HT-29 (cell line): ENCODE measurements at places on chromosomes 3 and 15. TPM values are rescaled to one million over a fixed set of nuclear protein-coding genes. Genes with fewer than 3 reads are reported as not detected.

- no peak for DNase-seq
These were observed 49.0 kb upstream of the DCLK3 start for GRCh38 chr3:36813305-36813704.

- no peak for DNase-seq
These were observed 34.7 kb downstream of the MYO5A start for GRCh38 chr15:52493968-52494367.

DNA sequence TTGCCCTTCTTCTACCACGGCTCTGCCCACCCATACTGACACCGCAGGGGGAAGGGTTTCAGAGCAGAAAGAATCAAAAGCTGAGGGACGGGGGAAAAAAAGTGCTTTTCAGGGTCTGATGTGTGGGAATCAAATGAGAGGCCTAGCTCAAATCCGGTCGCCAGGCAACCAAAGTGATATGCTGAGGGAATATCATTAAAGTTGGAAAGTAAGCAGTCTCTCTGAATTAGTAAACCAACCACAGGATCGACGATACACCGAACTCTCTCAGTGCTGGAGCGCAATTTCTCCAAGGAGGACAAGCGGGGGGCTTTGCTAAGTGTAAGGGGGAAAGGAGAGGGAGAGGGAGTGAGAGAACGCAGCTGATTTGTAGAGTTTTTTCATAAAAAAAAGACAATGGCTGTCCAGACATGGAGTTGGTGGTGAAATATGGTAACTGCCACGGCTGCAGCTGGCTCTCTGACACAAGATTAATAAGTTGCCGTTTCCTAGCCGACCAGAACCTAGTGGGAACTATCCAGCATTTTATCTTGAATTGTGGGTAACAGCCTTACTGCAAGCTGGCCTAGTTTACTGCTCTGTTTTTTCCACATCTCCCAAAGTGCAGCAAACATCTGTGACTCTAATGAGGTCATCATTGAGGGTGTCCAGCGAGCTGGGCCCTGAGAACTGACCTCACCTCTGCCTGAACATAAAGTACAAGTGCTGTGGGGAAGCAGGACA, 530.2 kb downstream of the SOX2 start:
- DNase-seq, result no peak

GRCh38 chr15:72751751-72752455, 31.7 kb downstream of the ADPGK start:
- DNase-seq, result no peak

DNA sequence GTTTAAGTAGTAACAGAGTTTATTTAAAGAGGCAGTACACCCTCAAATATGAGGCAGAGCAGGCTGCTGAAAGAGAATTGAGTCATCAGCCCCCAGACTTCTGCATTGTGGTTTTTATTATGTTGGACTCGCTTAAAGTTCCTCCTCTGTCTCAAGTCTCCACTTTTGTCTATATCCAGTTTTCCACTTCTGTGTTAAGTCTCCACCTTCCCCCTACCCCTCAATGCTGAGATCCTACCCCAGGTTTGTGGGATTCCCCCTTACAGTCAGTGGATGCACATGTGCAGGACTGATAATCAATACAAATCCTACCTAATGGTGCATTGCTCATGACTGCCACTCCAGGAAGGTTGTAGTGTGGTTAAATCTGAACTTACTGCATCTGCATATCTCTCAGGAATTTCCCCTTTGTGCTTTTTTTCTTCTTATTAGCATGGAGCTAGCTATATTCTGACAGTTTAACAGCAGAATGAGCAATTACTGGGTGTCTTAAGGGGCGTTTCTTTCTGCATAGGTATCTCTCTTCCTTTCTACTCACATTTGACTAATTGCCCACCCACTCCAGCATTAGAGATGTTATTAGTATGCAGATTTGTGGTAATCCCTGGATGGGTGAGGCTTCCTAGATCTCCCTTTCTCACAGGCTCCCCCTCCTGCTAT, 11.9 kb upstream of the CD200R1L start:
- peak; percentile 14 for DNase-seq

GRCh38 chr15:52714968-52715367, 35.8 kb upstream of the ATOSA start:
- DNase-seq, result no peak

- no peak for DNase-seq
These were observed 24.3 kb upstream of the GPR171 start for GRCh38 chr3:151227266-151227806.

- DNase-seq, result no peak
These were observed 9.1 kb upstream of the FEM1B start for GRCh38 chr15:68268405-68268804.

DNA sequence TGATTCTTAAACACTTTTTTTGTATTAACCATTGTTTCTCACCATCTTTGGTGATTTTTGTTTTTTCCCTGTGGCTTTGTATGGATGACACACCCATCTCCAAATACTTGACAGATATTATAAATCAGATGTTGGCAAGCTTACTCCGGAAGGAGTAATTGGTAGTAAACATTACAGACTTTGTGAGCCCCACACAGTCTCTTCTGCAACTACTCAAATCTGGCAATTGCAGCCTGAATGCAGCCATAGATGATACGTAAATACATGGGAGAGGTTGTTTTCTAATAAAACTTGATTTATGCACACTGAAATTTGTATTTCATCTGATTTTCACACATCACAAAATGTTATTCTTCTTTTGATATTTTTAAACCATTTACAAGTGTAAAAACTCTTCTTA, 331.5 kb downstream of the ARPP21 start:
- DNase-seq, result no peak

GRCh38 chr3:81277853-81278252, 483.6 kb downstream of the GBE1 start:
- no peak for DNase-seq

DNA sequence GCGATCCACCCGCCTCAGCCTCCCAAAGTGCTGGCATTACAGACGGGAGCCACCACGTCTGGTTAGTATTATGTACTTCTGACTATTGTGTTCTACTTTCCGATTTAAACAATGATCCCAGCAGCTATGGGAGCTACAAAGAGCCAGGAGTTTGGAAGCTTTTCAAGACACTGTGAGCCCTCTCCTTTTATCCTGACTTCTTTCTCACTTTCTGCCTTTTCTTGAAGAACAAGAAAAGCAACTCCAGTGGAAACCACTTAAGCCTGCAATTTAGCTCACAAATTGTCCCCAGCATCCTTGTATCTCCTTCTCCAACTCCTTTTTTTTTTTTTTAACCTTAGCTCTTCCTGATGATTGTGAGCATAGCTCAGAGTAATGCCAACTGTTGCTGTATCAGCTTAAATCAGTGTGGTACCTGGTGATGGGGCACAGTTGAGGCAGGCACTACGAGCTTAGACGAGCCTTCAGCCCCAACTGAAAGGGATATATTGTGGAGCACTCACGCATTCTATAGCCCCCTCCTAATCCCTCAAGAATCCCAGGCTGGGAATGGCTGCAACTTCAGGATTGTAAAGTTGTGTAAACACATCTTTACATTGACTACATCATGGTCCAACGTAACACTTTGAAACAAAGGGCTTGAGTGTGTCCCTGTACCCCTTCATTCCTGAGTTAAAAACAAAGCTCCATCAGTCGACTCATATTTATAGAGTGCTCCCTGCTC, 677.0 kb downstream of the FHIT start:
- DNase-seq, result no peak

DNA sequence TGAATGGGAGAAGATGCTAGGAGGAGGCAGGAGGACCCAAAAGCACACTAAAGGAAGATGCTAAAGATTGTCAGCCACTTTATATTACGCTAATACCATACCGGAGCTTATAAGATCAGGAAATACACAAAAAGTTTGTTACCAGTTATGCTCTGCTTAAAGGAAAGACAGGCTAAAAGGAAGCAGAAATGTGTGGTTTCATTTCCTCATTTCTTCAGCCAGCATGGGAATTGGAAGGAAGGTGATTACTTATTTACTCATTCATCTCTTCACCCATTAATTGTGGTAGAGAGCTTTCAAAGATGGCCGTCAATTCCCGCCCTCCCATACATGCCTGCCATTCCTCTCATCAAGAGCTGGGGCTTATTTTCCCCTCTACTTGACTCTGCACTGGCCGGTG, 26.7 kb upstream of the TMEM158 start:
- DNase-seq, result no peak

DNA sequence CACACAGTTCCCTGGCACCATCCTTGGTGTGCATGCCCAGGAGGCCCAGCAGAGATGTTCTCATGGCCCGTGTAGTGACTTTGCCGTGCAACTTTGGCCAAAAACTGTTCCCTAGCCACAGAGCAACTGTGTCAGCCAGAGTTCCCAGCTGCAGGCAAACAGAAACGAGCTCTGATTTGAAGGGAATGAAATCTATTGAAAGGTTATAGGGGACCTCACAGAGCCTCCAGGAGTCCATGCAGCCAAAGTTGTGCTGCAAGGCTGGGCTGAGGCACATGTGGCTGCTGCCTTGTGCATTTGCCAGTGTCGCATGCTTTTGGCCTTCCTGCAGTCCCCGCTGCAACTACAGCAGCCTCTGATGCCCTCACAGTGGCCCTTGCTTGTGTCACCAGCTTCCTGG, 70.5 kb downstream of the PLXNA1 start:
- no peak for DNase-seq

- DNase-seq, result no peak
These were observed 52.2 kb upstream of the RBSN start for GRCh38 chr3:15151166-15151565.

GRCh38 chr3:45412763-45413162, 24.4 kb downstream of the LARS2 start:
- DNase-seq, result no peak

DNA sequence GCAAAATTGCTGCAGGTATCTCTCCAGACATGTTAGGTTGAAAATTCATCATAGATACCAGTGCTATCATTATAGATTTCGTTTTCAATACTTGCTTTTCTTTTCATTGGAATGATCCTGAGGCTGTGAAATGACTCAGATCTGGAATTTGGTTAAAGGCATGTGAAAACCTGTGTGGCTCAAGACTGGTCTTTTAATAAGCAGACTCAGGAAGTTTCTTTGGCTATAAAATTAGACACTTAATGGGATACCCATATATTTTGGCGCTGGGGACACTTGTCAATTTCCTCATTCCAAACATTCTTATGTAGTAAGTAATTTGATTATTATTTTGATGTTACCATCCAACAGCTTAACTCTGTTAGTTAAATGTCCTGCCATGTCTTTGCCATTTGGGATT, 1041.1 kb upstream of the GBE1 start:
- no peak for DNase-seq

DNA sequence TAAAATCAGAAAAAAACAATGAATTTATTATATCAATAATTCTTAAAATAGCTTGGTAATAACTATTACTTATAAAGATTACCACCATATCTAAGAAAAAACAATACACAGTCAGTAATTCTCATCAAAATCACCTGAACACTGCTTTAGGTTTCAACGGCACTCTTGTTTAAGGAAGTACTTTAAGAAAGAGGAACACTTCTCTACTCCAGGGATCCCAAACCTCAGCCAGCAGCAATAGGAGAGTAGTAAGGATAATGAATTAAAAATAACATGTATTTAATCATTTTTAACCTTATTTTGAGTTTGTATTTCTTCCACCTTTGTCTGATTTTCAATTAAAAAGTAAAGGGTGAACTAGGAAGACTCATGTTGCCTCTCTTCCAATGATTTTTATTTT, 494.0 kb upstream of the NR2F2 start:
- DNase-seq, result no peak

GRCh38 chr3:23206366-23206765, 3.2 kb downstream of the UBE2E2 start:
- DNase-seq, result no peak

DNA sequence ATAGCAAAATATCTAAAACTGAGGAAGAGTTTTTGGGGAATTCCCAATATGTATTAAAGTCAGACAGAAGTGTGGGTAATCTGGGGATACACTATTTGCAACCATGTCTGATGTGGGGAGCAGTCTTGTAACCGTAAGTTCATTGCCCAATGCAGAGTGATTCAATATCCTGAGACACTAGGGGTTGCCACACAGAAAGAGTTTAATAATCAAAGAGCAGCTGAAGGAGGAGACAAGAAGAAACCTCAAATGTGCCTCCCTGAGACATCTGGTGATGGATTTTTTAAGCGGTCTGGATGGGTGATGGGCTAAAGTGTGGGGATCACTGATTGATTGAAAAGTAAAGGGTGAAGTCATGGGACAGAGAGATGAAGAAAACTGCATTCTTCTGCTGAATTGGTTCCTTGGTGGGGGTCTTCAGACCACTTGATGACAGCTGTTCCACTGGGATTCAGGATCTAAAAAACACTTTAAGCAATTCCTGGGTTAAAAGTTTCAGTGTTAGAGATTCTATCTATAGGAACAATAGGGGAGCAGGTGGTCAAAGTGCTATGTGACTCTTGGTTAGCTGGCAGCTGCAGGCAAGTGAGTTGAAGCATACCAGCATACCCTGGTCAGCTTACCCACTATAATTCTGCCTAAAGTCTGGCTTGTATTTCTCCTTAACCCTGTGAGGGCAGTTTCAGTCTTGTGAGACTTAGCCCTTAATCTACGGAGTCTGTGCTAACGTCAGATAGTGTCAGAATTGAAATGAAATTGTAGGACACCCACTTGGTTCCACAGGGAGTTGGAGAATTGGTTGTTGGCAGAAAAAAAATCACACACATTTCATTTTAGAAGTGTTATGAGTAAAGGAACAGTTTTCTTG, 425.9 kb upstream of the TGFBR2 start:
- no peak for DNase-seq

- DNase-seq, result no peak
These were observed 27.2 kb upstream of the PLSCR4 start for GRCh38 chr3:146277953-146278631.

GRCh38 chr3:183265834-183266417, 12.9 kb downstream of the B3GNT5 start:
- peak; percentile 72 for DNase-seq

DNA sequence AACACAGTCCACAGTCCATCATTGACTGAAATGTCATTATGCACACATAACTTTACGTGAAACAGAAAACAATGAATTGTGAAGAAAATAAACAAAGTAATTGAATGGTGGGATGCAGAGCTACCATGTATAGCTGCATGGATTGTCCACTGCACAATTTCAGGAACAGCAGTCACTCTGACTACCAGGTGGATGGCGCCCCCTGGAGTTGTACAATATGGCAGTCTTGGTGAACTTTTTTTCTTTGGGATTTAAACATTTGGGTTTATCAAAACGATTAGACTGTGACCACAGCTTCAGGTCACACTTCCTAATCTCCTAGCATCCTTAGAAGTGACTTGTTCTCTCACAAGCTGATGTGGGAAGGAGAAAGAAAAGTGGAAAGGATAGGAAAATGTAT, 48.9 kb upstream of the TCF12 start:
- peak; percentile 57 for DNase-seq

GRCh38 chr3:47605652-47606051, 27.0 kb upstream of the CSPG5 start:
- no peak for DNase-seq

Gene COL8A1
- total RNA-seq, result 0.13 TPM in 1 of 2 replicates, not detected in the other

Gene NR2E3
- 0.13 and 0.46 TPM in 2 replicates for total RNA-seq

Gene APOD
- total RNA-seq, result 0.58 and 0.91 TPM in 2 replicates

Gene MEGF11
- total RNA-seq, result 0.51 TPM in 1 of 2 replicates, not detected in the other

Gene TM4SF4
- total RNA-seq, result 903 and 981 TPM in 2 replicates

Gene MORC1
- not detected in 2 replicates for total RNA-seq

Gene TPRG1
- total RNA-seq, result 0.21 TPM in 1 of 2 replicates, not detected in the other

Gene ALDH1A2
- 0.25 TPM in 1 of 2 replicates, not detected in the other for total RNA-seq

Gene MESP2
- 0.15 TPM in 1 of 2 replicates, not detected in the other for total RNA-seq
